ENCODE measurements at places on chromosomes 7 and 10. TPM values are rescaled to one million over a fixed set of nuclear protein-coding genes. Genes with fewer than 3 reads are reported as not detected.
A peak's percentile ranks its signal among the peaks of the same experiment; 100 is the strongest.

The TSPAN33 gene
- 3.0 TPM for polyA plus RNA-seq

The HOXA10 gene
- polyA plus RNA-seq: not detected

The TSPAN13 gene
- polyA plus RNA-seq: 39.5 TPM

- peak; percentile 13 for DNase-seq
Observed at GRCh38 chr7:375321-375831, 85.4 kb downstream of the FOXL3 start.

DNA sequence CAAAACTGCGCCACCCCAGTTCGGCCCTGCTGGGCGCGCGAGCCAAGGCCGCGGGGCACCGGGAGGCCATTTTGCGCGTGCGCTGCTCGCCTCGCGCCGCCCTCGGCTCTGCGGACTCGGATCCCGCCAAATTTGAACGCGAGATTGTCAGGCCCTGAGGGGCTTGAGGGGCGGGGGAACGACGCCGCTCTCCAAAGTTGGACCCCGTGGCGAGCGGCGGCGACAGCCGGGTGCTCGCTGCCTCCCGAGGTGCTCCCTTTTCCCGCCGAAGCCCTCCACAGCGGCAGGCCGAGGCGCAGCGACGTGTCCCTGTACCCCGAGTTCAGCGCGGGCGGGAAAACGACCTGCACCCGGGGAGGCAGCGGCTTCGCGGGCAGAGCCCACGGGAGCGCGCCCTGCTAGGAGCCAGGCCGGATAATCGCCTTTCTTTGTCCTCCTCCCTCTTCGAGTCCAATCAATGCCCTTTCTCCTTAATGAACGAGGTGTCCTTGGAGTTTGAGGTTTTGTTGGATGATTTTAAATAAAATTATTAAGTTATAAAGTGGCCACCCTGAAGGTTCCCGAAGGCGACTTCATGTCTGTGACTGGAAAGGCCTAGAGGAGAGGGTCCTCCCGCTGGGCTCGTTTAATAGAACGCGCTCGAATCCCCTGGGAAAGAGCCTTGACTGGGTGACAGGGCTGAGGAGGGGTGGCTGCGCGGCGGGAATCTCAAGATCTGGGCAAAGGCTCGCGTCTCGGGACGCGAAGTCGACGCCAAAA, 10.7 kb upstream of the SPAG6 start:
- peak; percentile 66 for DNase-seq

- no peak for DNase-seq
Observed at GRCh38 chr10:33402220-33403073, 68.0 kb upstream of the NRP1 start.

GRCh38 chr7:102451371-102452054, 13.2 kb downstream of the ALKBH4 start:
- DNase-seq: no peak

DNA sequence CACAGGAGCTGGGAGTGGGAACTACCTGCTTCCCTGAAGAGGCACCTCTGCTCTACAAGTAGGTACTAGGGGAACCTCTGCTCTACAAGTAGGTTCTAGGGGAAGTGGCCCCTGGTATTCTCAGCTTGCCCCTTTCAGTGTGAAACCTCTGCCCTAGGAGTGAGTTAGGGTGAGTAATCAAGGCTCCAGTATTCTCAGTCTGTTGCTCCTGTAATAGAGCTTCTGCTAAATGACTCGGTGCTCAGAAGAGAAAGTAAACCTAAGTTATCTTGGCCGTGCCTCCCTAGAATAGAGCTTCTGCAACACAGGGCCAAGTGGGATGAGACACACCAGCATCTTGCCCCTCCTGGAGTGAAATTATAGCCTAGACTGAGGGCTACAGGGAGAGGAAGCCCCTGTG, 13.4 kb upstream of the RASSF4 start:
- no peak for DNase-seq

- DNase-seq: no peak
Observed at GRCh38 chr10:4633186-4633585, 192.8 kb upstream of the AKR1E2 start.

DNA sequence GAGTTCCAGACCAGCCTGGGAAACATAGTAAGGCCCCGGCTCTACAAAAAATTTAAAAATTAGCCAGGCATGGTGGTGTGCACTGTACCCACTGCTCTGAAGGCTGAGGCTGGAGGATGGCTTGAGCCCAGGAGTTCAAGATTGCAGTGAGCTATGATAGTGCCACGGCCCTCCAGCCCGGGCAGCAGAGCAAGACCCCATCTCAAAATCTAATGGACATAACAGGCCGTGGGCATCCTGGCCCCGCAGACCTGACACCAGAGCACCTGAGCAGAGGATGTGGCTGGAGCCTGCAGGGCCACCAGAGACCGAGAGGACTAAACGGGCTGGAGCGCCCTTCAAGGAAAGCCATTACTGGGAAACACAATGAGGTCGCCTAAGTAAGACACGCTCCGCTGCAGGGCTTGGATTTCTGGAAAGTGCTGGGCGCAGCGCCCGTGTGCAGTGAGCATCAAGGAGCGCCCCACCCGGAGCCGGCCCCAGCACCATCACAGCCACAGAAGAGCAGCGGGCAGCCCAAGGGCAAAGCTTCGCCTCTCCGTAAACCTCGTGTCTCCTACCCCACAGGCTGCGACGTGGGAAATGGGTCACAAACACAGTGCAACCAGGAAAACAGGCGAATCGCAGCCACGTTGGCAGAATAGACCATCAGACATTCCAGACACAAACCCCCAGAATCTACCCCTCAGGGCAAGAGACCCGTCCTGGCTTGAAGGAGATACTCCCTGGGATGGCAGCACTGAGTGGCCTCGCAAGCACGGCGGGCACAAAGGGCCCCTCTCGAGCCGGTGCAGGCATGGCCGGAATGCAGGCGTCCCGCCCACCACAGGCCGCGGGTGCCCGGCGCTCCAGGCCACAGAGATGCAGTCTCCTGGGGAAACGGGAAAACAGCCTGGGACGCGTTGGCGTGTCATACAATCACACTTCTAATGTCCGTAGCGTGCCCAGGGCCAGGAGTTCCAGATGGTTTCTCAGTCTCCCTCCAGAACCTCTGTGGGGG, 4.9 kb downstream of the RADIL start:
- no peak for DNase-seq

DNA sequence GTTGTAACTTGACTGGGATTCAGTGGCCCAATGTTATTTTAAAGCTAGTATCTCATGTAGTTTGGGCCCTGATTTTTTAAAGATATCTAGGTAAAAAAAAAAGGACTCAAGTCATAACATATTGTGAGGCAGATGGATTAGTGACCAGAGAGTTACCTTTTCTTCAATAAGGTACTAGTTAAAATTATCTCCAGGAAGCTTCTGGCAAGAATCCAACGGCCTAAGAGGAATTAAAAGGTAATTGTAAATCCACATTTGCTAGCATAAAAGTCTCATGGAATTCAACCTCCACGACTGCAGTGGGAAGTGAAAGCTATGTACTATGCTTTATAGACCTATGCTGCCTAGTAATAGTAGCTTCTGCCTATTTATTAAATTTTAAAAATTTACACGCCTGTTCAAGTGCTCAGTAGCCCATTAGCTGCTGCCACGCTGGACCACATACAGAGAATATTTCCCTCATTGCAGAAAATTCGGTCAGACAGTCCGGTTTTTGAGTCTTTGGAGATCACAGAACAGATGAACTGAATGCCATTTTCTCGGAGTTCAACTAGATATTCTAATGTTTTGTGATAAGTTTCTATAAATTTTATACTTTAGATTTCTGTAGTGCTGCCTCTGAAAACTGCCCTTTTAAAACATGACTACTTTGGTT, 118.4 kb downstream of the NSUN6 start:
- DNase-seq: no peak

Measured in heart left ventricle (tissue), 16 donors.